ENCODE measurements at places on chromosomes 4 and X.

DNA sequence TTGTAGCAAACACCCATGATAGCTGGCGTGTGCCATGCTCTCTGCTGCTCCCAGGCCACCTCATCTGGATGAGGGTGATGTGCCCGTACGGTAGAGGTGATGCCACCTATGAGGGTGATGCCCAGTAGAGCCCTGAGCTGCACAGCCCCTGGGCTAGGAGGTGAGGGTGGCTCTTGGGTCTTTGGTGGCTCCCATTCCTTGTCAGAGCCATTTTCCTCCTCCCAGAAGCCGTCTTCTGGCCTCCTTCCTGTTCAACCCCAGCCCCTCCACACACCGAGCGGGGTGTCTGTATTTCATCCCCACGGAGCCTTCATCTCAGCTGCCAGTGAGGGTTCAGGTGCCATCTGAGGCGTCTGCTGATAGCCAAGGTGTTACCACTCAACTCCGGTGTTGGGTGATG, 12.0 kb upstream of the TNIP2 start:
- DNase-seq, result no peak

GRCh38 chrX:103417370-103417769, 41.0 kb downstream of the BEX3 start:
- no peak for DNase-seq

- DNase-seq, result no peak
Observed at GRCh38 chr4:6983544-6984142, 59.5 kb upstream of the TADA2B start.

DNA sequence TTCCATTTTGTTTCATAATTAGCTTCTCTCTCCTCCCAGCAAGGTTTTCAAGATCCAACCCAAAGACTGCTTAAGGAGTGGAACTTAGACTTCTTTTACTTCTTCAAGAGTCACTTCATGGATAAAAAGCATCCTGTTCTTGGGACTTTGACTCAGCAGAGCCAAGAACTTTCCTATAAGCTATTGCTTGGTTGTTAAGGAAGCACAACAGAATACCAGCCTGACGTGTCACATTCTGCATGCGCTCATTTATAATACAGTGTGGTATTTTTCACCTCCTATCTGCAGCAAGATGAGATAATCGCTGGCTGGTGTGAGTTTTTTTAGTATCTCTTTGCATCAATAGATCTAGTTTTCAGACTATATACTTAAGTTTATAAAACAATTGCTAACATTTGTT, 152.1 kb downstream of the PALLD start:
- no peak for DNase-seq

DNA sequence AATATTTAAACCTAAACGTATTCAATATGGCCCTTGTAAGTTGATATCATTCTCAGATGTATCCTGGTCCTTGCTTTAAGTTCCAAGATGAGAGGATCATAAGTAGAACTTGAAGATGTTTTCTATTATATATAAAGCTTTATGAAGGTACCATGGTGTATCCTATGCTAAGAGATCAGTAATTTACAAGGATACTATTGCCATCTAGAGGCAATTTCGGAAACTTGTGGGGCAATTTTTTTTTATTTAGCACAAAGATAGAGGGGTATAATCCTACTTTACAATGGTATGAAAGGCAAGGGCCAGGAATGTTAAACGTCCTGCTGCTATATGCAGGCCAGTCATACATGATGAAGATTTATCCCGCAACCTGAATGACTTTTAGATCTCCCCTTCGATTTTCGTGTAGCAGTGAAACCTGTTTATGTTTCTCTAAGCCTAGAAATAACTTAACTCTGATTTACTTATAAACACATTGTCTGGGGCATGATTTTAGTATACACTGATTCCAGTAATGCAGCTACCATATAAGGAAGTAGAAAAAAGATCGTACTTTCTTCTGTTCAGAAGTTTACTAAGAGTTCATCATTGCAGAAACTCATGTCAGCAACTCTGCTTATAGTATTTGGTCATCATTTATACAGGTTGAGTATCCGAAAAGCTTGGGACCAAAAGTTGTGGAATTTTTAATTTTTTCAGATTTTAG, 2.6 kb downstream of the SLC25A31 start:
- no peak for DNase-seq

- no peak for DNase-seq
Observed at GRCh38 chr4:28523681-28524190, 1663.1 kb downstream of the STIM2 start.

- no peak for DNase-seq
Observed at GRCh38 chrX:71542825-71543224, 9.9 kb downstream of the OGT start.

DNA sequence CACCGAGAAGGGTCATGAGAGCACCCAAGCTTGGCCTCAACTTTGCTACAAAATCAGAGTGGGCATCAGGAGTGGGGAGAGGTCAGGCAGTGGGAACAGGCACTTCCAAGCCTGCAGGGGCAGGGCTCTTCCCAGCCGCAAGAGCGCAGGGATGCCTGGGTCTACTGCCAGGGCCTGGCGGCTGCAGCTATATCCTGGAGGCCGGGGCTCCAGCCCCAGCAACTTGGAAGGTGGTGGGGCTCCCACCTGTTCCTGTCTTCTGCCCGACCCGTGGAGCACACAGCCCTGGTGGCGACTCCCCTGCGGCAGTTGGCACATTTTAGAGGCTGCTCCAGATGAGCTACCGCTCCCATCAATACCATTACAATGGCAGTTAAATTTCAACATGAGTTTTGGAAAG, 607.0 kb downstream of the TRAM1L1 start:
- no peak for DNase-seq

GRCh38 chrX:154804957-154805695, at the start of gene MPP1:
Gene MPP1 (minus strand): TSS chrX:154805485. CDS start chrX:154805373, 112 bp downstream.
- DNase-seq, result peak; percentile 70

DNA sequence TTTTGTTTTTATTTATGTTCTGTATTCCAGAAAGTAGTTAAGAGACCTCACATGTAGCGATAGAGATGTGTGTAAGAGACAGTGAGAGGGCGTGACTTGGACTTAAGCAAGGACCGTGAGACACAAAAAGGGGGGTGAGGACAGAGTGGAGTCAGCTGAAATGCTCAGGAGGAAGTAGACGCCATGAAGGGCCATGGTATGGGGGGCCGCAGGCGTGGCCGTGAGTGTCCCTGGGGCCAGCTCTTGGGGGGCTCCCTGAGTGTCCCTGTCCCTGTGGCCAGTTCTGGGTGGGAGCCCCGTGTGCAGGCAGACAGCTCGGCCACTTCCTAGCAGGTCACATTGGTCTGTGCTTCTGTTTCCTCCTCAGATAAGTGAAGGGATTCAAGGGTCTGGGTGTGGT, 23.0 kb upstream of the MSANTD1 start:
- DNase-seq, result no peak

GRCh38 chr4:159463235-159463634, 360.4 kb downstream of the RAPGEF2 start:
- no peak for DNase-seq

DNA sequence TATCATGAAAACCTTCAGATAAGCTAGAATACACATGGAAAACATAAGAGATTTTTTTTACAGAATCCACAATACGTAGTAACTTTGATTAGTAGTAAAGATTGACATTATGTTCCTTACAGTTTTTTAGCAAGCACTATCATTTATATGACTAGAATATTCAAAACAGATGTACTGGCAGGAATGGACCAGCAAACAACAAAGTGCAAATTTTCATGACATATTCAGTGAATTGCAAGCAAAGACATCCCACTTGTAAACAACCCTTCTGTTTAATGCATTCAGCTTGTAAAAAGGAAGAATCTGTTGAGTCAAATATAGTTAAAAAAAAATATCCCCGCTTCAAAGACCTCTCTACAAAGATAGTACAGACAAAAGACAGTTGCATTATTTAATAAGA, 403.7 kb upstream of the TRAM1L1 start:
- DNase-seq, result no peak

DNA sequence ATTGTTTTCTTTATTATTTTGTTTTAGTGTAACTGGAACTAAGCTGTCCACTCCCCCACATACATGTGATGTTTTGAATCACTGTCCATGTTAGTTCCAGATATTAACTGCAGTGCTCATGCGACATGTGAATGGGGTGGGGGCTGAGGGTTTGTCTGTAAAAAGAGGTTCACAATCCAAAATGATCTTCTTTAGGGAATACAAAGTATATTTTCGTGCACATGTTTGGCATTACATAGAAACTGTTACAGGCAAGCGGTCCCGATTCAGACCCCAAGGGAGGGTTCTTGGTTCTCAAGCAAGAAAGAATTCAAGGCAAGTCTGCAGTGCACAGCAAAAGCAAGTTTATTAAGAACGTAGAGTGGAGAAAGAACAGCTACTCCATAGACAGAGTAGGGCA, 296.5 kb upstream of the CLNK start:
- no peak for DNase-seq

GRCh38 chr4:41155194-41155830, 59.0 kb downstream of the APBB2 start:
- DNase-seq, result no peak

DNA sequence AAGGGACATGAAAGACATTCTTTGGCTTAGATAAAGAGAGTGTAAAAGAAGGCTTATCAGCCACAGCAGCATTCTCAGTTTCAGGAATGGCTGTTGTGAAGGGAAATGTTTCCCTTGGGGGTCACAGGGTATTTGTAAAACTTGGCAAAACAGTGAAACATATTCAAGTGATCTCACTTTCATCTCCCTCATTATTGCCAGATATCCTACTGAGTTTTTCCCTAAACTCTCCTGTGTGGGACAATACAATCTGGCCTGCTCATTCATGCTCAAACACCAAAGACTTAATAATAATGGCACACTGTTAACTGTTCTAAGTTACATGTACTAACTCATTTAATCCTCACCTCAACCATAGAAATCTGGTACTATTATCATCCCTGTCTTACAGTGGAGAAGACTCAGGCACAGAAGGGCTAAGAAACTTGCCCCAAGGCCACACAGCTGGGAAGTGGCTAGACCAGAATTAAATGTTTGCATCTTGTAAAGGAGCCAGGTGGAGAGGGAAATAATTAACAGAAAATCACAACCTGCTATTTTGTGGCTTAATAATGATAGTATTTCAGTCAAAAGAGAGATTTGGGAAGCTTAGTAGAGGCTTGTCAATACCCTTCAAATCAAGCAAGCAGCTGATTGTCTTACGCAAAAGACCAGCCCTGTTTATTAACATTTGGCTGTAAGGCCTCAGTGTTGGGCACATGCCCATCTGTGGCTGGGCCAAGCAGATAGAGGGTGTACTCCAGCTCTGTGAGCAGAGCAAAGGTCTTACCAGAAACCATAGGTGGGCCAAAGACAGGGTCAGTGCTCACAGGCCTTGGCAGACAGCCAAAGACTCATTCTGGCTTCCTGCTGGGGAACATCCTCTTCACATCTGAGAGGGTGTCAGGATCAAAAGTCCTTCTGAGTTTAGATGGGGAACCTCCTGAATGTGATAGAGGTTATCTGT, 17.3 kb downstream of the SMPX start:
- no peak for DNase-seq

DNA sequence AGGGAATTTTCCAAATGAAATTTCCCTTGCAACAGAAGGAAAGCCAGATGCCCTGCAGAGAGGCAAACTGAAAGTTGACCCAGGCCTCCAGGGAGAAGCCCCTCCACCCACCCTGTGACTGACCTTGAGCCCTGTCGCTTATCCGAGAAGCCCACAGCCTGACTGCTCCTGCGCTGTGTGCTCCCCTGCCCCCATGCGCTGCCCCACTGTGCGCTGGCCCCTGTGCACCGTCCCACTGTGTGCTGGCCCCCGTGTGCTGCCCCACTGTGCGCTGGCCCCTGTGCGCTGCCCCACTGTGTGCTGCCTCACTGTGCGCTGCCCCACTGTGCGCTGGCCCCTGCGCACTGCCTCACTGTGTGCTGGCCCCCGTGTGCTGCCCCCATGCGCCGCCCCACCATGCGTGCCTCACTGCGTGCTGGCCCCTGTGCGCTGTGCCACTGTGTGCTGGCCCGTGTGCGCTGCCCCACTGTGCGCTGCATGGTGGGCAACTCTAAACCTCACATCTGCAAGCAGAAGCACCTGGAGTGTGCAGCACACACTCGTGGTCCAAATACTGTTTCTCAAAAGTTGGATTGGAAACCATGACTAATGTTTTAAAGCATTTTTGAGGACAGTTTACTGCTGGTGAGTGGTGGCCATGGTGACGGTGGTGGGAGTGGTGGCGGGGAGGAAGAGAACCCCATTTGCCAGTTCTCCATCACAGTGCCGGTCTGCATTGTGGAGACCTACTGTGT, 8.3 kb upstream of the GRPEL1 start:
- DNase-seq, result no peak

DNA sequence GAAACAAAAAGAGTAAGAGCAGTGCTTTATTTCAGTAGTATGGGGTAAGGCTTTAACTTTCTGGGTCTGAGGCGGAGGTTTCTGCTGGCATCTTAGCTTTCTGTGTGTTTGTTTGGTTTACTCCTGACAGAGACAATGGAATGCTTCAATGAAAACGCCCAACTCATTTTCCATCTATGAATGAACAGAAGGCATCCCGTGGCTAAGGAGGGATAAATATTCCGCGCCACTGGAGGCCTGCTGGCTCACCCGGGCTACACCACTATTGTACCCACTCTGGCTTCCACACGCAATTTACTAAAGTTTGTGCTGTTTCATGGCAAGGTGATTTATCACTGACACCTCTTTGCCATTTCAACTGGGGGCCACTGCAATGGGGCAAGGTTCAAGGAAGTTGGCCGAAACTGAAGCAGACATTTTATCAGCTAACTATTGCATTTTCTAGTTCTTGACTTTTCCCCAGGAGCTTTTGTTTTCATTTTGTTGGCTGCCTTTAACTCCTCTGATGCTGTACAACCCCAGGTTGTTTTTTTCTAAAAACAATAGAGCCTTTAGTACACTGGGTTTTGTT, 32.8 kb upstream of the PPARGC1A start:
- no peak for DNase-seq

DNA sequence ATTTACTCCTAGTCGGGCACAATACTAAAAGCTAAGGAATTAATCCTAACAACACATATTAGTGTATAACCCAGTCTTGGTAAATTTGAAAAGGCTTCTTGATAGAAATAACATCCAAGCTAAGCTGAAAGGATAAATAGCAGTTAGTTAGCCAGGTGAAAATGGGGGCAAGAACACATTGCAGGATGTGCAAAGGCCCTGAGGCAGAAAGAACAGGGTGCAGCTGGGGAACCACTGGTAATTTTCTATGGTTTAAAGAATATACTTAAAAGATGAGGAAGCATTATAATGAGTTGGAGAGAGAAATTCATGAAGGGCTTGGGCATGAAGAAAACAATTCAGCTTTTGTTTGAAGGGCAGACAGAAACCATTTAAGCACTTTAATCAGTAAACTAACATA, 689.0 kb downstream of the ADGRL3 start:
- no peak for DNase-seq

- DNase-seq, result no peak
Observed at GRCh38 chrX:139094671-139095592, 383.4 kb upstream of the FGF13 start.

DNA sequence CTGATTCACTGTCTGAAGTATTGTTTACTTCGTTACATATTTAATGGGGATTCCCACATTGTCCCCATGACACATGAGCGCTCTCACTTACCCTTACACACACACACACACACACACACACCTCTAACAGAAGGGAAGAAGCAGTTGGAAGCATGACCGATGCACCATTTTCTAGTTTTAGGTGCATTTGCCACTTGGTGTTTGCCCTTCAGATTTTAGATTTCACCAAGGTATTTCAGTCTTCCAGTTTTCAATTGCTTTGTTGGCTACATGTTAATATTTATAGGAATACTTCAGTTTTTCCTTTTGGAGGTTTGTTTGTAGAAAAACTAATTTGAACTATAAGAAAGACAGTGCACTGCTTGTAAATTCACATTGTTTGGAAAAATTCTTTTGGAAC, 3.1 kb downstream of the POU4F2 start:
- DNase-seq, result no peak

- no peak for DNase-seq
Observed at GRCh38 chrX:109281483-109282275, 200.2 kb downstream of the GUCY2F start.

Measured in activated naive CD4-positive, alpha-beta T cell treated with Interleukin-2 at 50 U/mL for 16 hours (primary cell).